ENCODE measurements at places on chromosomes 2 and 18. TPM values are rescaled to one million over a fixed set of nuclear protein-coding genes. Genes with fewer than 3 reads are reported as not detected.

Gene ZNF396
- total RNA-seq = 4.5 TPM

- H3K27me3 ChIP-seq = no peaks in the 10 kb centered on the region
- no peaks in the 10 kb centered on the region for H3K36me3 ChIP-seq
Measured at GRCh38 chr2:141557329-141558095, 573.3 kb downstream of the LRP1B start.

Gene COL5A2
- total RNA-seq = 4.5 TPM

- no peaks in the 10 kb centered on the region for H3K4me1 ChIP-seq
- no peak overlapping the region for H3K27ac ChIP-seq
- no peak overlapping the region for H3K4me3 ChIP-seq
- no peaks in the 10 kb centered on the region for H3K27me3 ChIP-seq
Measured at GRCh38 chr18:51754566-51754965, 557.1 kb upstream of the MEX3C start.

Data from progenitor cell of endocrine pancreas (in vitro differentiated cells).